ENCODE measurements at places on chromosomes 7 and 10.

DNA sequence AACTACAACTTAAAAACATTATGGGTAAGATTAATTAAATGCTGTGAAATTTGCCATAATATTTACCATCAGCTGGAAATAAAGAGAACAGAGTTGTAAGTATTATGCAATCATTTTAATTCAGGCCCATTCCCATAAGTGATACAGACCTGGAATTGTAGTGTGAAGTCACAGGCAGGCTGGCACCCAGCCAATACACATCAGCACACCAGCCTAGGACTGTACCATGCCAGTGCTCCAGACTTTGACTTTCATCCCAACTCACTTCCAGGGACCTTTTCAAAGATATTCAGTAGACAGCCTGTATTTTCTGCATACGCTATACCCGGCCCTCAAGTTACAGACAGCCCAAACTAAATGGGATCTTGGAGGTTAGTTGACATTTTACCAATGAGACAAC is 143.3 kb downstream of the TES start:
- DNase-seq, result no peak

GRCh38 chr10:21078410-21079329 is 181.6 kb upstream of the NEBL start:
- no peak for DNase-seq

- DNase-seq, result no peak
Observed at GRCh38 chr7:141436139-141436538, 115.1 kb upstream of the AGK start.

GRCh38 chr7:102260856-102261255 is 25.8 kb upstream of the SH2B2 start:
- no peak for DNase-seq

GRCh38 chr7:99112979-99113378 is 30.9 kb downstream of the SMURF1 start:
- DNase-seq, result no peak

DNA sequence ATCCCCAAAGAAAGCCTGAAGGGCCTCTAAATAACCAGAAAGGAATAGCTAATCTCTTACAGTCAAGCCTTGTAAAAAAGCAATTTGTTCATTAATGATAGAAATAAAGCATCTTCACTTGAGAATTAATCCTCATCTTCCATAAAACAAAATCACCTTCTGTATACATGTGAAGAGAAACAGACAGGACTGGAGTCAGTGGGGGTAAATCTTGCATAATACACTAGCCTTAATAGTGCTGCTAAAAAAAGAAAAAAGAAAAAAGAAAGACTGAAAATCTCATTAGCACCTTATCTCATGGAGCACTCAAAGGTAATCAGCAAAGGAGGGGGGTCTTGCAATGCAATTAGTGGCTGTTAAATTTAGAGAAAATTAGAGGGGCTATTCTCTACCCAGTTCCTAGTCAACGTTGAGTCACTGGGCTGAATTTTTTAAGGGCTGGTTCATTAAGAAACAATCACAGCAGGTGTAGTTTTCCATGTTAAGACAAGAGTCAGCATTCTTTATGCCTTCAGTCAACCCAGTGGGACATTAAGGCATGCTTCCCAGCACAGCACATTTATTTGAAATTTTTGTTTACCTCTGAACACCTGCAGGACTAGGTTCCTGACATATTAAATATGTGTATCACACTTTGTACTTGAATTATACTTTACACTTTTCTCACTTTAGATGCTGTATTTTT is 1455.7 kb upstream of the CELF2 start:
- DNase-seq, result no peak

GRCh38 chr7:91494450-91494849 is 230.2 kb downstream of the FZD1 start:
- no peak for DNase-seq

DNA sequence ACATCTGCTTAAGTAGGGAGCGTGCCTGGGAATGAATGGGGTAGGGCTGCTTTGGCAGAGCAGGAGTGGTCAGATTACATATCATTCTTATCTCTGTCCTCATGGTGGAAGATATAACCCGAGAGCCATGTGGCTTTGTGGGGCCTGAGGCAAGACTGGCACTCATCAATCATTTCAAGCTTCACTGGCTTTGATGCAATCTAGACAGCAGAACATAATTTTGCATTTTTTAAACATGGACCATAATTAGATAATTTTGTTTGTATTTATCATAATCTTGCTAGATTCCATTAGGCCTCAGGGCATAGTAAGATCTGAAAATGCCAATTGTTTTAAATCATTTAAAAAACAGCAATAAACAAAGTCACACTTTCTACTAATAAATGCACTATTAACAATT is 480.3 kb downstream of the NXPH1 start:
- no peak for DNase-seq

DNA sequence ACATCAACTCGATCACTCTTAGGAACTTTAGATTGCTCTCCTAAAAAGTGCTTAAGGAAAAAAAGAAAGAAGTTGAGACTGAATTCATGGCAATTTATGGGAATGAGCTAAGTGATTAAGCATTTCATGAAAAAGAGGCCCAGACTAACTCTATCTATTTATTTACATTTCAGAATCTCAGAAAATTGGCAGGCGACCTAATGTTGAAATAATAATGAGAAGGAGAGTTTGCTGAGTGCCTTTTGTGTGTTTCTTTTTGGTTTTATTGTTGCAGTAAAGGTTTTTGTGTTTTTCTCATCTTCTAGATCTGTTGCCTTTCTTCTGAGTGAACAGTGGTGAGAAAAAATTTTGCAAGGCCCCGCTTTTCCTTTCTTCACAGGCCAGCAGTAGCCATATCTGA is 3.8 kb downstream of the GRK5 start:
- DNase-seq, result no peak

GRCh38 chr10:63137306-63137705 is 4.2 kb downstream of the NRBF2 start:
- DNase-seq, result no peak

DNA sequence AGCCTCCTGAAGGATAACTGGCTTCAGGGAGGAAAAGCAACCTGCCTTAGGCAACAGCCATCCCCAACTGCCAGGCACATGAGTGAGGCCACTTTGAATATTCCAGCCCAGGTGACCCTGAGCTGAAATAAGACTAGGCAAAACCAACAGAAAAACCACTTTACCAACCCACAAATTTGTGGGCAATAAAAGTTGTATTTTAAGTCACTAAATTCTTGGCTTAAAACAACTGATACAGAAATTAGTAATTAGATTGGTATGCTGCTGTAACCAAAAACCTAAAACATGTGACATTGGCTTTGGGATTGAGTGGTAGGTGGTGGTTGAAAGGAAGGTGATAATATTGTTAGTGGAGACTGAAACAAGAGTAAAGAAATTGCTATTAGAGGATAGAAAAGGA is 39.9 kb downstream of the ABCB4 start:
- no peak for DNase-seq

GRCh38 chr7:92644406-92645113 is 54.4 kb upstream of the FAM133B start:
- no peak for DNase-seq

DNA sequence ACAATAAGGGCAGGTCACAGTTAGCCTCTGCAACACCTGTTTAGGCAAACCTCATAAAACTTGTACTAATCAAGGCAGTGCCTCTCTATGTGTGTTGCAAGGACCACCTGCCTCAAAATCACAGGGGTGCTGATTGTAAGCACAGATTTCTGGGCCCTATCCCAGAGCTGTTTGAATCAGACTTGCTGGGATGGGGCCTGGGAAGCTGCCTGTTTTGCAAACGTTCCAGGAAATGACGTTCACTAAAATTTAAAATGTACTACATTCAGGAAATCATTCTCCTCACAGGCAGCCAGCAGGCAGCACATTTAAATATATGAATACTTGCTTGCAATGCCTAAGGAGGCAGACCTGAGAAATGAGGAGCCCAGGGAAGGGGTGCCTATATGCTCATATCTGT is 4.3 kb upstream of the GRM8 start:
- no peak for DNase-seq

- no peak for DNase-seq
Observed at GRCh38 chr10:109173937-109174336, 749.4 kb downstream of the XPNPEP1 start.

All from activated T-helper 1 cell treated with Interleukin-2 at 50 U/mL for 16 hours (primary cell).